ENCODE measurements at places on chromosomes 13 and 19.

- no peaks in the 10 kb centered on the region for H3K27me3 ChIP-seq
- DNase-seq = peak; percentile 72
- H3K4me1 ChIP-seq = peaks cover 2% of the 10 kb centered on the region
- H3K36me3 ChIP-seq = no peaks in the 10 kb centered on the region
- H3K4me3 ChIP-seq = peak overlapping the region; percentile 99
- peak overlapping the region; percentile 89 for H3K27ac ChIP-seq
Measured at GRCh38 chr13:111115965-111116521, 933 bp downstream of the ARHGEF7 start.

DNA sequence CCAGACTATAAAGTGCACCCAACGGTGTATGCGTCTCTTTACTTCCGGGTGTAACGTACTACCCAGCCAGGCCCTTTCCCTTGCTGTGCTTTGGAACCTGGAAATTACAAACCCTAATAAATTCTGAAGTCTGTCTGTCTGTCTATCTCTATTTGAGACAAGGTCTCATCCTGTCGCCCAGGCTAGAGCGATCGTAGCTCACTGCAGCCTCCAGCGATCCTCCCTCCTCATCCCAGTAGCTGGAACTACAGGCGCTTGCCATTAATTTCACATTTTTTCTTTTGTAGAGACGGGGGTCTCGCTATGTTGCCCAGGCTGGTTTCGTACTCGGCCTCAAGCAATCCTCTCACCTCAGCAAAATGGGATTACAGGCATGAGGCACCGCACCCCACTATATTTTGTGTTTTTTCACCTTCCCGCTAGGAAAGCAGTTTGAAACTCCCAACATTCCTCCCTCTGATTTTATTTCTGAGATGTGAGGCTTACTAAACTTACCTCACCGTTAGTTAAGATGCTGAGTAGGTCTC is 469 bp upstream of the RNF6 start:
- H3K4me3 ChIP-seq = peak overlapping the region; percentile 96
- peak overlapping the region; percentile 95 for H3K27ac ChIP-seq
- no peaks in the 10 kb centered on the region for H3K36me3 ChIP-seq
- peaks cover 3% of the 10 kb centered on the region for H3K4me1 ChIP-seq
- DNase-seq = no peak

DNA sequence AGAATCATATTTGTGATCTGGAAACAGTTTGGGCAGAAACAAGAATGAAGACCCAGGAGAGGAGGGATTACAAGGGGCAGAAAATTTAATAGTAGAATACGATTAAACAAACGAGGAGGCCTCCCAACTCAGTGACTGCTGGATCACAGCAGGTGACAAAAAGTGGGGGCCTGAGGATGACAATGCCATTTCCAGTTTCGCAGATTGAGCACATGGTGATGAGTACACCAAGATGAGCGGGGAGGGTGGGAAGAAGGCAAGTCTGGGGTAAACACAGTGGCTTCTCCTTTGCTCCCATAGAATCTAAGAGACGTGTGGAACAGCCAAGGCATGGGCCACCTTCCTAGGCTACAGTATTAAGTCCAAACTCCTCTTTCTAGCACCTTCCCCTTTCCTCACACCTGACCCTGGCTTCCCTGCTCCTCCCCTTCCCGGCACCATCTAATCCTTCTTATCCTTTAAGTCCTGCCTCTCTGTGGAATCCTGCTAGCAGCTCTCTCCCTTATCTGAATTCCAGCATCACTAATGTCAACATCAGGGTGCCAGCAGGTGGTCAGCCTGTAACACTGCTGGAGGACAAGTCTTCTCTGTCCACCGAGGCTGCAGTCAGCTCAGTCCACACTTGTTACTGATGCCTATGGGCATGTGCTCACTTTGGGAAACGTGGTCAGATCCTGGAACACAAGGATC is 13.5 kb downstream of the ATP7B start:
- no peak overlapping the region for H3K4me3 ChIP-seq
- H3K36me3 ChIP-seq = no peaks in the 10 kb centered on the region
- no peaks in the 10 kb centered on the region for H3K27me3 ChIP-seq
- no peak for DNase-seq
- H3K4me1 ChIP-seq = peaks cover 4% of the 10 kb centered on the region

GRCh38 chr19:47549261-47549862 is 23.6 kb downstream of the ZNF541 start:
- no peaks in the 10 kb centered on the region for H3K4me1 ChIP-seq
- H3K27me3 ChIP-seq = no peaks in the 10 kb centered on the region
- H3K4me3 ChIP-seq = no peak overlapping the region
- no peak for DNase-seq
- no peaks in the 10 kb centered on the region for H3K36me3 ChIP-seq

DNA sequence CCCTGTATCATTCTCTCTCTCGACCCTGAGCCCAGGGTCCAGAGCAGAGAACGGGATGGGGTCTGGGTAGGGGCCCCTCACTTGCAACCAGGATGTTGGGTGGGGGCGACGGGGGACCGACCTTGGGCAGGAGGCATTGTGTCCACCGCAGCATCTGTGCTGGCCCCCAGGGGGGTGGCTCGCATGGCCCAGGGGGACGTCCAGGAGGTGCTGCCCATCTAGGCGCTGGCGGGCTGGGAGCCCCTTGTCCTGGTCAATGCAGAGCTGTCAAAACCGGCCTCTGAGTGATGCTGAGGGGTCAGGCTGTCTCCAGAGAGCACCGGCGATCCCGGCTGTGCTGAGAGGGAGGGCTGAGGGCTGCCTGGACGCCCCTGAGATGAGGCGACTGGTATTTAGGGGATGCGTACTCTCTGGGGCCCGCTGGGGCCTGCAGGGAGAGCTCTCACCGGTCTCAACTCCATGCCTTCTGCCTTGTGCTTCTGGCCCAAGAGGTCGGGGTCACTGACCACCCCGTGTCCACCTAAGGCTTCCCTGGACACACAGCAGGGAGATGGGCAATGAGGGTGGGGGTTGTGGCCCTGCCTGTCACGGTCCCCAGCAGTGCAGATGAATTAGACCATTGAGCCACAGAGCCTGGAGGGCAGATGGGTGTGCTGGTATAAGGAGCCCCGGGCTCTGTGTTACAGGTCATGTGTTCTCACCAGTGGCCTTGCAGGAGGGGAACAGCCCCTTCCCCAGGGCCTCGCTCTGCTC is 8.6 kb downstream of the RPS9 start:
- H3K36me3 ChIP-seq = peaks cover 6% of the 10 kb centered on the region
- H3K27me3 ChIP-seq = no peaks in the 10 kb centered on the region
- no peak for DNase-seq
- H3K4me3 ChIP-seq = no peak overlapping the region
- peak overlapping the region; percentile 16 for H3K27ac ChIP-seq

Measured in aorta (tissue), 5 donors.